ENCODE measurements at places on chromosomes 2 and 18.

GRCh38 chr2:205590759-205591158 is 91.5 kb upstream of the NRP2 start:
- peak; percentile 3 for DNase-seq

DNA sequence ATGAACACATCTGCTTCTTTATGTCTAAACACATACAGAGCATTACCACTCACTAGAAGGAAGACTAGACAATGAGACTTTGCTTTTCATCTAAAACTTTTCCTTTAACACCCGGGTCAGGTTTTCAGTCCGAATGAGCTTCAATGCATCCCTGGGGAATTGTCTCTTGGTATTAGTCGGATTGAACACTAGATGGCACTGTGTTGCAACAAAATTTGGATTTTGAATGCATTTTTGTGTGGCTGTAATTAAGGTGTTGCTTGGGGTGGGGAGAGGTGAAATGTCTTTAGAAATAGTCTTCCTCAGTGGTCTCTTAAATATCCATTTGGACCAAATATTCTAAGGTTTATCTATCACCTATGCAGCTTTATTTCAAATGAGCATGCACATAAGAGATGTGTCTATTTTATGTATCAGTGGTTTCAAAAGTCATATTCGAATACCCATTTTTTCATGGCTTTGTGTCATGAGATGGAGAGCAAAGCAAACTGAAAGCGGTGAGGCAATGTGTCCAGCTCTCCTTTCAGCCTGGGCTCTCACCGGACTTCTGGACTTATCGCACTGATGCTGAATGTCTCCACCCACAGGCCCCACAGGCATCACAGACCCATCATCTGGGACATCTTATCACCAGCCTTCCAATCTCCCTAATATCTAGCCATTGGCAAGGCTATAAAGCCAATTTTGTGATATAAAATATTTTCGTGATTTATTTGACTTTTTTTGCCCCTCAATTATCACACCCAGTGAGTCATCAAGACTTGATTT is 510.3 kb downstream of the RNF144A start:
- DNase-seq, result peak; percentile 60

DNA sequence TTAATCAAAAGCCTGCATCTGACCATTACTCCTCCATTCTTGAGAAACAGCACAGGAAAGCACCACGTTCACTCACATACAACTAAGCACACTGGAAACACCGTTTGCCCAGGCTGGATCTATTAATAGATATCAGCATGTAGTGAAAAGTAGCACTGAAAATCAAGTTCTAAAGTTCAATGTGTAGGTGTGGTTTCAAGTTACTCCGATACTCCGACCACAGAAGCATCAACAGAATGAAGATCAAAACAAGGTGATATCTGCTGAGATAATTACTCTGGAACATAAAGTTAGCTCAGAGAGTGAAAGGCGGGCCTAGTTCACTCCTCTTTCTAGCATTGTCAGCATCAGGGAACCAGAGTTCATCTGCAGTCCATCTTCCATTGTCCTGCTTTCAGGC is 1367.4 kb upstream of the ACVR2A start:
- DNase-seq, result no peak

DNA sequence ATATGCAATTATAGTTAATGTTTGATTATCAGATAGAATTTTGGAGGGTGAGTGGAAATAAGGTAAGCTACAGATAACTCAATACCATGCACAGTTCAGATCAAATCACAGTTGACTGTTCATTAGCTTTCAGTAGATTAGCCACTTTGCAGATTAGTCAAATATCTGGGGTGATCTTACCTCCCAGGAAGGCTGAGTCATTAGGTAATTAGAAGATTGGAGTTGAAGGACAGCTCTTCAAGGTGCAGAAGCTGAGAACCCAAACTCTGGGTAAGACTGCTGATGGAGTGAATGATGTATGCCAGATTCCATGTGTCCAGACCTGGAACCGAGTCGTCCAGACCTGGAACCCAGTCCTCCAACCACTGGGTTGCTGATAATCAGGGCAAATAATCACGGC is 262.8 kb upstream of the UBE2E3 start:
- DNase-seq, result no peak

- no peak for DNase-seq
These were observed 157.2 kb downstream of the BABAM2 start for GRCh38 chr2:28047681-28048080.

DNA sequence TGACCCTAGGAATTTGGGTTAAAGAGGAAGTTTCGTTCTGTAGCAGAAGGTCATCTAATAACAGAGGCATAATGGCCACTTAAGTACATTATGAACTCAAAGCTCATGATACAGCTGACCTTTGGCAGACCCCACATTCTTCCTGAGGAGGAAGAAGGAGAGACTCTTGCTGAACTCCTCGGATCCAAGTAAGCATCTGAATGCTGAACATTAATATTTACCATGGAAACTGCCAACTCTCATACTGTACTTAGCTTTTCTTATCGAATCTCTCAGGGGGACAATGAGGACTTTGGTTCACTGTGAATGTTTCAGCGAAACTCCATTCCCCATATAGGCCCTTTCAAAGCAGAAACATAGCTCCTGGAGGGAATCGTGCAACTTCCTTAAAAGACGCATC is 781.4 kb upstream of the GYPC start:
- DNase-seq, result no peak

DNA sequence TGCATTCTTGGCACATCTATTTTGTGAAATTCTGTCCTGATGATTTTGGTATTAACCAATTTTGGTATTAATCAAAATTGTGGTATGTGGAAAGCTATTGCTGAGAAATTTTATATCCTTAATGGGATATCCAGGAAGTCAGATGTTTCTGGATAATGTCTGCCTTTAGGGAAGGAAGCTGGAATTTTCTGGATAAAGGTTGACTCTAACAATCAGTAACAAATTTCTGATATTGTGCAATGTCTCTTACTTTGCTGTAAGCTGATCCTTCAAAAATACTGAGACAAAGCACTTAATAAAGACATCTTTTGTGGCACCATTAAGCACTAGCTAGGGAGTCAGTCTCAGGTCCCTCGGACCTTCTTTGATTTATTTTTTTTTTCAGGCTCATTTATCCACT is 100.8 kb upstream of the UGP2 start:
- DNase-seq, result no peak

GRCh38 chr2:67994716-67995115 is 68.1 kb downstream of the C1D start:
- no peak for DNase-seq

DNA sequence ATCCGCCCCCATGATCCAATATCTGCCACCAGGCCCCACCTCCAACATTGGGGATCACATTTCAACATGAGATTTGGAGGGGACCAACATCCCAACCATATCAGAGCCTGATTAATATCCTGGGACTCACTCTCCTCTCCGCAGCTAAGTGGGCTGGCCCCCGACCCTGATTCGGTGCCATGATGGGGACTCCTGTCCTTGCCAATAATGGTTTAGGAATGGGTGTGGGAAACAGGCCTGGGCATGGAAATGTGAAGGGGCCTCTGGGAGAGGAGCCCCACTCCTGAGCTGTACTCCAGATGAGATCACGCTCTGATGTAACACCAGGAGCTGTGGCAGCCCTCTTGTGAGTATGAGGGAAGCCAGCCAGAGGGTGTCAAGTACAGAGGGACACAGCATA is 77.3 kb upstream of the SMAD7 start:
- DNase-seq, result no peak

DNA sequence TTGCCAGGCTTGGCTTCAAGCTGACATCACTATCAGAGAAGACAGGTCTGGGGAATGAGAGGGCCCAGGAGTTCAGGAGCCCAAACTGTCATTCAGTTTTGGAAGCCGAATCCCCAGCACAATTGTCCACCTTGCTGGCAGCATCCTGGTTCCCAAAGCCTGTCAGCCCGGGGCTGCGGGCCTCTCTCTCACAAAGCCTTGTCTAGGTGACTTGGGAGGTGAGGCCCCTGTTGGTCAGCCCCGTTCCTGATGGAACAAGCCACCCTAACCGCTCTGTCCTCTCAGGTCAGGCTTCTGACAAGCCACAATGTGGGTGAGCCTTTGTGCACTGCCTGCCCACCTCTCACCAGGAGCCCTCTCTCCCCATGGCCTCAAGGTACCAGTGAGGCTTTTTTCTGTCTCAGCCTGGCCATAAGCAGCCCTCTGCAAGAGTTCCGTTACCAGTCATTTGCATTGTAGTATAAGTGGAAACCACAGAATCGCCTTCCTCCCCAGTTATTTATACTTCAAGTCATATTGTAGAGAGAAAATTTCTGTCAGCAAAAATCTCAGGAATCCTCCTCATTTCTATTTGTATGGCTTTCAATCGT is 100.6 kb downstream of the MSH2 start:
- DNase-seq, result no peak

GRCh38 chr2:65731476-65731875 is 299.1 kb upstream of the SPRED2 start:
- no peak for DNase-seq

DNA sequence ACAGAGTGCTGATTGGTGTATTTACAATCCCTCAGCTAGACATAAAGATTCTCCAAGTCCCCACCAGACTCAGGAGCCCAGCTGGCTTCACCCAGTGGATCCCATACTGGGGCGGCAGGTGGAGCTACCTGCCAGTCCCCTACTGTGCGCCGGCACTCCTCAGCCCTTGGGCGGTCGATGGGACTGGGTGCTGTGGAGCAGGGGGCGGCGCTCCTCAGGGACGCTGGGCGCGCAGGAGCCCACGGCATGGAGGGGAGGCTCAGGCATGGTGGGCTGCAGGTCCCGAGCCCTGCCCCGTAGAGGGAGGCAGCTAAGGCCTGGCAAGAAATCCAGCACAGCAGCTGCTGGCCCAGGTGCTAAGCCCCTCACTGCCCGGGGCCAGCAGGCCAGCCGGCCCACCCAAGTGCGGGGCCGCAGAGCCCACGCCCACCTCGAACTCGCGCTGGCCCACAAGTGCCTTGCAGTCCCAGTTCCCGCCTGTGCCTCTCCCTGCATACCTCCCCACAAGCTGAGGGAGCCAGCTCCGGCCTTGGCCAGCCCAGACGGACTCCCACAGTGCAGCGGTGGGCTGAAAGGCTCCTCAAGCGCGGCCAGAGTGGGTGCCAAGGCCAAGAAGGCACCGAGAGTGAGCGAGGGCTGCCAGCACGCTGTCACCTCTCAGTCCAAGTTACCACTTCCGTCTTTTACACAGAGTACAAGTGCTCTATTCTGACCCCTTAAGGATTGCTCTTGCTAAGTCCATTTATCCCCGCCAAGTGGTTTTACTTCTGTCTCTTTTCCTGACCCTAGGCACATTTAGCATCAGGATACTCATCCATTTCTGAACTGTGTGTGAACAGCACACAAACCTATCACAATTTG is 1.7 kb upstream of the RPE start:
- DNase-seq, result no peak

GRCh38 chr2:12733846-12734245 is 17.1 kb downstream of the TRIB2 start:
- DNase-seq, result no peak

GRCh38 chr2:206701952-206702605 is 16.1 kb downstream of the DYTN start:
- DNase-seq, result no peak

GRCh38 chr2:62187246-62187645 is 8.7 kb upstream of the B3GNT2 start:
- DNase-seq, result no peak

DNA sequence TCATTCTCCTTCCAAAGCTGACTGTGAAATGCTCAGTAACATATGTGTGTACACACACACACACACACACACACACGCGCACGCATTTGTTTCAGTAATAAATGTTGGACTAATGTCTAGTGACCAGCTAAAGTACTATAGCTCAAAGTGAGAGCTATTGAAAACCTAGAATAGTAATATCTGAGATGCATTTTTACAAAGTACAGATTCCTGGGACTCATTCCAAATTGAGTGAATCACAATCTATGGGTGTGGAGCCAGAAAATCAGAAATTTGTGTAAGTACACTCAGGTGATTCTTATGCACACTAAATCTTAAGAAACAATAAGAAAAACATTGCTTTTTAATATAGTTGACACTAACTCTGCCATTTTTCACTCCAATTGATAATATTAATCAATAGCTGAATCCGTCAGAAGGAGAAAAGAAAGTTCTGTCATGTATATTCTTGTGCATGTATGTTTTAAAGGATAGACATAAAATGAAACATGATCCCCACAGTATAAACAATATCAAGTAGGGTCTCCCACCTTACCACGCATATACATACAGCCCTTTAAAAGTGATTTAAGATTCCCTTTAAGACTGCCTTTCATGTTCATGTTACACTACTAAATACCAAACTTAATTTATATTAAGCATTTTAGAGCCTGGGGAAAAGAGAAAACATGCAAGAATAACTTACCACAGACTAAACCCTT is 123.5 kb downstream of the ATAD2B start:
- DNase-seq, result no peak

DNA sequence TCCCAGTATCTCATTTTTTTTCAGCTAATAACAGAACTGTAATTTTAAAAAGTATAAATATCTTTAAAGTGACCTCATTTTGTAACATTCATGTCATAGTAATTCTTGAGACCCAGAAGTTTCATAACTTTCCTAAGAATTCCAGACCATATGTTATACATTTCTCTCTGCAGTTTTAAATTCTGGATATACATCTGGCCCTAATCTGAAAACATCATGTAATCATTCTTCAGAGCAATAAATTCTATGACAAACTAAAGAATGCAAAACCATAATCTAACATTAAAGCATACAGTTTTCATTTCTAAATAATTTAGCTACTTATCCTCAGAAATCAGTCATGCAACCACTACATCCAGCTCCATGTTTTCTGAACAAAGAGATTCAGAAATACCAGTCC is 198.3 kb upstream of the SLC35G4 start:
- no peak for DNase-seq

GRCh38 chr2:198857246-198857645 is 600.5 kb downstream of the SATB2 start:
- DNase-seq, result no peak

GRCh38 chr2:234322766-234323465 is 174.0 kb downstream of the ARL4C start:
- DNase-seq, result no peak

GRCh38 chr2:203033395-203033794 is 18.7 kb downstream of the NBEAL1 start:
- DNase-seq, result no peak

DNA sequence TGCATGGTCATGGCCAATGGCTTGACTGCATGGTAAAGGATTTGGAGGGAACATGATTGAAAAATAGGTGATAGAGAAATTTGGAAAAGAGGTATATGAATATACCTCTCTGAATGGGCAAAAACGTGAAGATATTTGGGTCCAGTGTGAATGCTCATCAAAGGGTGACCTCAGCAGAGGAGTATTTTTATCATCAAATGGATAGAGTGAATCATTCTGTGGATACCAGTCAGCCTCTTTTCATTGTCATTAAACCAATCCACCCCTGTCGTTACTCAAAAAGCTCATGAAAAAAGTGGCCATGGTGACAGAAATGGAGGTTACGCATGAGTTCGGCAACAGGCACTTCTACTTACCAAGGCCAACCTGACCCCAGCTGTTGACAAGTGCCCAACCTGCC is 1074.7 kb downstream of the TSN start:
- no peak for DNase-seq

- DNase-seq, result no peak
These were observed 22.9 kb downstream of the GRHL1 start for GRCh38 chr2:9974343-9974742.
